Neural progenitor cell (in vitro differentiated cells): ENCODE measurements at places on chromosomes 1 and 21.

GRCh38 chr1:20823845-20824244 lies 36.7 kb upstream of the HP1BP3 start:
- DNase-seq = no peak

DNA sequence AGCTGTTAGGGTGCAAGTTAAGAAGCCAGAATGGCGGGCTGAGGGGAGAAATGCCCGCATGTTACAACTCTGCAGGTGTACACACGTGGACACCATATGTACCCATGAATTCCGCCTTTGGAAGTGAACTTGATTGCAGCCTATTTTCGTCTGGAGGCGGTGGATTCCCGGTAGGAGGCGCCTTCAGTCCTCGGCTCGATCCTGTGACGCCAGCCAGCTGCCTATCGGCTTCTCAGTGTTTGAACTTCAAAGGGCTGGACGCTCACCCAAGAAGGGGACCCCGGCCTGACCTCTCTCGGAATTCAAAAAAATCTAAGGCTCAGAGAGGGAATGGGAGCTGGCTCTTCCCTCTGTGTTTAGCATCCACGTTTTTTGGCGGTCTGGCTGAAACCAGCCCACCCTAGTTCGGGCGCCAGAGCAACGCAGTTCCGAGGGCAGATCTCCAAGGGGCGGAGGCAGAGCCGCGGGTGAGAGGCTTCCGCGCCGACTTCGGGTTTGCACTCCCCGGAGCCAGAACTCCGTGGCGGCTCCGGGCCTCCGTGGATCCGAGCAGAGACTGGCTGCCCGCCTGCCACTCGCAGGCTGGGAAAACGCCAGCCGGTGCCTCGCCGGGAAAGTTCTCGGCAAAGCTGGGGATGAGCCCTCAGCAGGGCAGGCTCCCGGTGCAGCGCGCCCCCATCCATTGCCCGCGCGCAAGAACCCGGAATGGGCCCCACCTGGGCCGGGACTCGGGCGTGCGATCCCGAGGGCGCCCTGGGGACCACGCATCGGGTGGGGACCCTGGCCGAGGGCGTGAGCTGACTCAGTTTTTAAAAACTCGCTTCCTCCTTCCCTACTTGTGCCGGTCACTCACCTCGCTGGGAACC lies 996 bp upstream of the TMEM51 start:
- peak; percentile 75 for DNase-seq

DNA sequence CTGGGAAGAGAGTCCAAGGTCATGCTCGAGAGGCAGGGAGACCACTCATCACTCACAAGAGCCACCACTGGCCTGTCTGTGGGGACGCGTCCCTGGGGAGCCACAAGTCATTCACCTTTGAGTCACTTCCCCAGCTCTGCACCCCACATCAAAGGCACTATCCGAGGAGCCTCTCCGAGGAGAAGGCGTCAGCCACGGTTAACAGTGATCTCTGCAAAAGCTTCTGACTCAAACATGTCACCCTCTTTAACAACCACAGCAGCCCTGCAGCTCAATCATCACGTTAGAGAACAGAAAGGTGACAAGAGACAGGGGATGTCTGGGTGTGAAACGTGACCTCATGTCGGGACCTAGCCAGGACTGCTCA lies 9.0 kb downstream of the LRRC47 start:
- DNase-seq = no peak

GRCh38 chr1:223748773-223749733 lies 36.7 kb downstream of the CAPN2 start:
- peak; percentile 81 for DNase-seq

- DNase-seq = no peak
These were observed 32.3 kb upstream of the LRRC8C start for GRCh38 chr1:89600451-89601224.

GRCh38 chr1:89587729-89588161 lies 45.2 kb upstream of the LRRC8C start:
- no peak for DNase-seq

- no peak for DNase-seq
These were observed 60.9 kb upstream of the ZNF648 start for GRCh38 chr1:182122256-182122912.

DNA sequence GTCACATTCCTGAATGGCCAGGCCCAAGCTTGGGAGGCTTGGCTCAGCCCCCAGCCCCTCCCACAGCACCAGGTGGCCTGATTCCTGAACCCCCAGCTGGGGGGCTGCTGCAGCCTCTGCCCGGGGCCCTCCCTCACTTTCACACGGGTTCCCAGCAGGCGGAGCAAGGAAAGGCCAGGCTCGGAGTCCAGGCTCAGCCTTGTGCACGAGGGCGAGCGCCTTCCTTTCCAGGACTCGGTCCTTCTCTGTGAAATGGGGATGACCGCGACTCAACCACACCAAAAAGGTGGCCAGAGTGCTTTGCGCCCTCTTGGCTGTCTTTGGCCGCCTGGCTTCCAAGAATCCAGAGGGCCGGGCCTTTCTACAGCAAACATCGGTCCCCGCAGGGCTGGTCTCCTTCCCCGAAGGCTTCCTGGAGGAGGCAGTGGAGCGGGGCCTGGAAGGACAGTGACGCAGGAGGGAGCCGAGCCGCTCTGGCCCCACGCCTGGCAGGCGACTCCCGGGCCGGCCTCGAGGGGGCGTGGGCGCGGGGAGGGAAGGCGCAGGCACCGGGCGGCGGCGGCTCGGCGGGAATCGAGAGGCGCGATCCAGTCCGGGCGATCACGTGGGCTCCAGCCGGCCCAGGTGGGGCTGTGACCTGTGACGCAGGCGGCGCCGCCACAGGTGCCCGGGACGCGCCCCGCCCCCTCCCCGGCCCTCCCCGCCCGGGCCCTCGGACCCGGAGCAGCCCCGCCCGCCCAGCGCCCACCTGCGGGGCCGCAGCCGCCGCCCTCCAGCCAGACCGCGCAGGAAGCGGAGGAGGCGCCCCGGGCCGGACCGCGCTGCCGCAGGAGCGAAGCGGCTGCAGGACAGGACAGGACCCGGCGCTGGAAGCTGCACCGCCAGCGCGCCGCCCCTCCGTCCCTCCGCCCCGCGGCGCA lies at the start of gene ARHGEF16:
TSS of gene ARHGEF16 (plus strand) at position 775 of the 920 bp plus-strand sequence. CDS start 8,420 bp downstream, outside the sequence.
- DNase-seq = peak; percentile 91

- no peak for DNase-seq
These were observed 9.6 kb upstream of the ECE1 start for GRCh38 chr1:21299780-21300395.

DNA sequence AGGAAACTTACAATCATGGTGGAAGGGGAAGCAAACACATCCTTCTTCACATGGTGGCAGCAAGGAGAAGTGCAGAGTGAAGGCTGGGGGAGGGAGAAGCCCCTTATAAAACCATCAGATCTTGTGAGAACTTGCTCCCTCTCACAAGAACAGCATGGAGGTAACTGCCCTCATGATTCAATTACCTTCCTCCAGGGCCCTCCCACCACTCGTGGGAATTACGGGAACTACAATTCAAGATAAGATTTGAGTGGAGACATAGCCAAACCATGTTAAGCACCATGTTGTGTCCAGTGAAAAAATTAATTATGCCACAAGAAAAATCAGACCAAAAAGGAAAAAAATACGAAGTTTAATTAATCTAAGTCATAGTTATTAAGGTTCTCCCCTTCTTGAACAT lies 109.5 kb downstream of the CLDN17 start:
- no peak for DNase-seq

- DNase-seq = peak; percentile 91
These were observed at the start of gene ATP8B2 for GRCh38 chr1:154324669-154325582. Gene ATP8B2, plus strand, starts transcription at chr1:154325525. Its CDS starts 2,617 bp downstream, at chr1:154328142.

GRCh38 chr1:10508511-10508951 lies 33.8 kb downstream of the PEX14 start:
- DNase-seq = peak; percentile 69

DNA sequence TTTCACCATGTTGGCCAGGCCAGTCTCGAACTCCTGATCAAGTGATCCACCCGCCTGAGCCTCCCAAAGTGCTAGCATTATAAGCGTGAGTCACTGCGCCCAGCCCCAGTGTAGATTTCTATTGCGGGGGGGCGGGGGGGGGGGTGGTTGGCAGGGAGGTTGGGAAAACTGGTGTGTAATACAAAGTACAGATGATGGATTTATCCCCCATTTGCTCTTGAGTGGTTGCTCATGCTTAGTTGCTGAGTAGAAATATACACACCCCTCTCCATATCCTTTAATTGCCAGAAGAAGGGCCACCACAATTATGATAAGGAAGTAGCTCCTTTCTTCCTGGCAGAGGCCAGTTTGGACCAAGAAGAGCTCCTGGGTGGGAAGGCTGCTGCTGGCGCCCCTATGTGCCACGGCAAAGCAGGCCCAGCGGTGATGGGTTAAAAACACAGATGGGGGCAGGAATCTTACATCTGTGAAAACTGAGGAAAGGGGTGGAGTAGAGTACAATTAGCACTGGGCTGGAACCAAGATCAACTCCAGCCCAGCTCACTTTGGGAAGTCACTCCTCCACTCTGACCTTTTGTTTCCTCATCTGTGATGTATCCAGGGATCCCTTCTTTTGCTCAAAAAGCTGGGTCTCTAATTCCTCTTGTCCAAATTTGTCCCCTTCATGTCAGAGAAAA lies 55.2 kb downstream of the MRPL37 start:
- no peak for DNase-seq

DNA sequence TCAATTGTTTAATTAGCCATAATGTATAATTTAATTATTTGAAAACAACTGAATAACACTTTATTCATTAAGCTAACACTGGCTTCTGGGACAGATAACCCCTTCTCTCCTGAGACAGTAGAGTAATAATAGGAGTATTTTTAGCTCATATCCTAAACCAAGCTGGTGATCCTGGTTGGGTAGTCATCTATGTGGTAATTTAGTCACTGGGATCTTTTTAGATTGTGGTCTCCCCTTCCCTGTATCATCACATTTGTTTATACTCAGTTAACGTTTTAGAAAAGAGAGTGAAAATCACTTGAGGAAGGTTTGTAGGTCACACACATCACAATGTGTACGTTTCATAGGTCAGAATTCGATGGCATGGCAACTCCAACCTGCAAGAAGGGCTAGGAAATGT lies 1356.6 kb upstream of the ADGRL2 start:
- no peak for DNase-seq

GRCh38 chr21:43762303-43763128 lies 13.6 kb downstream of the CSTB start:
- no peak for DNase-seq

DNA sequence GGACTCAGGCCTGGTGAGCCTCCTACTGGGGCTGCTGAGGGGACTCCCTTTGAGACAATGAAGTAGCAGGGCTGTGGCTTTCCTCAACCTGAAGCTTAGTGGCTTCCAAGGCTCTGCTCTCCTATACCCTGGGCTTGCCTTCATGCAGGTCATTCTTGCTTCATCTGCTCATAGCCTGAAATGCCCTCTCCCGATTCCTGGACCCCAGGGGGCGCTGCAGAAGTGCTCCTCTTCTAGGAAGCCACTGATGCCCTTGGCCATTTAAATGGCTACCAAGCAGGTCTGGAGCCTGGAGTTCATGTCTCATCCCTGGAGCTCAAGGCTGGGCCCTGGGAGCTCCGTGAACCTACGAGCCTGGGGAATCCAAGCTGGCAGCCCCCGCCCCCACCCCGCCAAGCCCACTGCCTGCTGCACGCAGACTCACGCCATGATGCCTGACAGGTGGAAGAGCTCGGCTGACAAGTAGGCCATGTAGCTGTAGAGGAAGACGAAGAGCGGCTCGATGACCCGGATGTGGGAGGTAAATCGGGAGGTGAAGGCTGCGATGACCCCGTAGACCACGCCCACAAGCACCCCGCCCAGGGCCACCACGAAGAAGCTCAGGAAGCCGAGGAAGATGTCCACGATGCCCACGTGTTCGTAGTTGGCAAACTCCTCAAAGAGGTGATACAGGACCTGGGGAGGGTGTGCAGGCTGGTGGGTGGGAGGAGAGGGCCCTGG lies 45.7 kb downstream of the SLC9A1 start:
- DNase-seq = peak; percentile 48

- no peak for DNase-seq
These were observed 329.0 kb upstream of the ESRRG start for GRCh38 chr1:217052196-217052595.

GRCh38 chr1:209150114-209150513 lies 433.4 kb upstream of the CAMK1G start:
- DNase-seq = peak; percentile 78

GRCh38 chr21:25907573-25908275 lies 173.0 kb downstream of the GABPA start:
- no peak for DNase-seq
